ENCODE measurements at places on chromosomes 7 and 10.

GRCh38 chr7:87510411-87510875, 35.0 kb upstream of the ABCB4 start:
- DNase-seq = no peak

GRCh38 chr10:94361171-94361794, 1.5 kb downstream of the NOC3L start:
- DNase-seq = peak; percentile 30

- peak; percentile 86 for DNase-seq
Observed at GRCh38 chr10:24374134-24374915, 165.4 kb downstream of the KIAA1217 start.

- DNase-seq = no peak
Observed at GRCh38 chr7:127820732-127821085, 168.7 kb downstream of the SND1 start.

GRCh38 chr10:369221-369683, 234.0 kb downstream of the ZMYND11 start:
- no peak for DNase-seq

DNA sequence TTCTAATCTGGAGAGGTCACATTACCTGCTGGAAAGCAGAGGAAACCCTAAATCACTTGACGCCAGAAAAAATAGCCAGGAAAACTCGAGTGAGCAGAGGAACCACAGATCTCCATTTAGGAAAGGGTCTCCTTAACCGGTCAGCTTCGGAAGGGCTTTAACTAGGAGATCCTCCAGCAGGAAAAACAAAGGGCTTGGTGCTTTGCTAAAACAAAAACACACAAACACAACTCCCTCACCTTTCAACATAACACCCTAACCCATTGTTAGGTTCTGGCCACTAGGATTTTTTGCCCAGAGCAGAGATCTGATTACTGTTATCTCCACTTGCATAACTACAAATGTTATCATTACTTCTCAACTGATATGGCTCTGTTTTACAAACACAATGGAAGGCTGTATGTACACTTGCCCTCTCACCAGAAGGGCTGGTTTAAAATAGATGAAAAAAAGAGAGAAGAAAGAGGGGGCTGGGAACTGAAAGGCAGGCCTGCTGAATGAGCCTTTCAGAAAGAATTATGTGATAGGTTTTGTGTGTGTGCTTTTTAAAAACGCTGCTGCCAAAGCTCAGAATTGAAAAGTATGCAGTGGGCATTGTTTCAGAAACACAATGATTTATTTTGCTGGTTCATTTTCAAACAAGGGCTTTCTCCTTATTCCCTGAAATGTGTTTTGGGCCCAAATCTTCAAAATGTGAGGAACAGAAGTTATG, 161.5 kb downstream of the FGFR2 start:
- DNase-seq = no peak

DNA sequence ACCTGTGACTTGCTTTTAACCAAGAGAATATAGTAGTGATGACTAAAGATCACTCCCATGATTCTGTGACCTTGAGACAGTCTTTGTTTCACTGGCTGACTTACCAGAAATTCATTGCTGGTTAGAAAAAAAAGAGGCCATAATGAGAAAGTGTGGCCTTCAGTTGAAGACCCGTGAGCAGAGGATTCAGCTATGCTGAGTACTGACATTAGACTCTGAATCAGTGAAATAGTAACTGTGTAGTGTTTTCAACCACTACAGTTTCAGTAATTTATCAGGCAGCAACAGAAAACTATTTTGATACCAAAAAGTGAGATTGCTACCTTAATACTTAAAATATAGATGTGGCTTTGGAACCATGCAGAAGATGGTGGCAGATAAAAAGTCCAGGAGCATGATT, 298.0 kb upstream of the KCND2 start:
- DNase-seq = peak; percentile 46

Measured in fibroblast of mammary gland (primary cell).